Left cardiac atrium (tissue), 4 donors: ENCODE measurements at places on chromosomes 1 and 21. TPM values are rescaled to one million over a fixed set of nuclear protein-coding genes. Genes with fewer than 3 reads are reported as not detected.

DNA sequence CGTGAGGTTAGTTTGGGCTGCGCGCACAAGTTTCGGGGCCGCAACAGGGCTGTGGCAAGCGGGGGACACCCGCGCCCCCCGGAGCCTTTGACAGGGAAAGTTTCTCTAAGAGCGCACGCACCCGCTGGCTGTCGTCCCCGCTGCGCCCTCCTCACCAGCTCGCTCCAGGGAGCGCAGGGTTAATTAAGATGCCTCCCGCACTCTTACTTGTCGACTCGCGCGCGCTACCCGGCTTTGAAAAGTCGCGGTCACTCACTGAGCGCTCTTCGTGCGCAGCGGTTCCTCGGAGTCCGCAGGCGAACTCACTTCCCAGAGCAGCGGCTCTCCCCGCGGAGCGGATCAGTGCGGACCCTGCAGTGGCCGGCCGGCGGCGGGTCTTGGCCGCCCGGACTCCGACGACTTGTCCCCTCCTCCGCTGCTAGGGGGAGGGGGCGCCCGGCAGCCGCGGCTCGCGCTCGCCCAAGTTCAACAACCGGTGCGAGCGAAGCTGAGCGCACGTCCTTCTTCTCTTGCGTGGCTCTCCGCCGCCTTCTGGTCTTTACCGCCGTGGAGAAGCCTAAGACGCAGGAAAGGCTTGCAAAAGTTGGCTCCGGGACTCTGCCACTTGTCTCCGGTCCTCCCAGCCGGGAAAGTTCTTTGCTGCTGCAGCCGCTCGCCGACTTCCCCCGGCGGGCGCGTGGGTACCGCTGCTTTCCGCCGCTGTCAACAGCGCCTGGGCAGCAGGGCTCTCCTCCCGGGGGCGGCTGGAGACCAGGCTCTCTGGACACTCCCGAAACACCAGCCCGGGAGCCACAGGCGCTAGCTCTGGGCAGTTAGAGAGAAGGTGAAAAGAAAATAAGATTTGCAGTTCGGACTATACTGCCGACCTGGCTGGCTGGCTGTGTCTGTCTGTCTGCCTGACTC is 506 bp downstream of the JUN start:
- DNase-seq = peak; percentile 65

DNA sequence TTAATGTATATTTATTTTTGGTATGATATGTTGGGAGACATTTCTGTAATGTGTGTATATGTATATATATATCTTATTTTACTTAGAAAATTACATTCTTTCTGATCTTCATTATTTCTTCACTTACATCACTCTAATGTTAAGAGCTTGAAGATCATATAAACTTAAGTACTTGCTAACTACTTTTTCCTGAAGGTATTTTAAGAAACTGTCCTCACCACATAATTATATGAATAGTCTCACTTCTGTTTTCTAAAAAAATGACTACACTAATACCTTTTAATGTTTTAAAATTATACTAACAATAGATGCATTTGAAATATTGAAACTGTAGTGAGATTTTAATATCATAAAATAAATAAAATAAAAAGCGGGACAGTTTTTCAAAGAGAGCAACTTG is 377.1 kb downstream of the LRRIQ3 start:
- DNase-seq = no peak

- DNase-seq = no peak
These were observed 141.8 kb downstream of the NEK7 start for GRCh38 chr1:198298640-198299039.

GRCh38 chr1:17167041-17167785 is 37.7 kb upstream of the PADI1 start:
- DNase-seq = no peak

DNA sequence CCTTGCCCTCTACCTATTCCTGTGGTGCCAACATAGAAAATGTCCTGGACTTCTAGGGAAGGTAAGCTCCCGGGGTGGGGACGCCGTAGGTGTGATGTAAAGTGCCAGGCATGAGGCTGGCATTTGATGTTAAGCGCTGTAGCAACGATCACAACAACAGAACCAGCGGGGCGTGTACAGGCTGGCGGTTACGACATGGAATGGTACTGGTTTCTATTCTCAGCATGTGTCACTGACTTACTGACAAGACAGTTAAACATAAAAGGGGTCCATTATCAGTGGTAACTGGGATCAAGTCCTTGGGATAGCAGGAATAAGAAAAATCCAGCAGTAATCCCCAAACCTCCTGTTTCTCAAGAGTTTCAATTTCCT is 58.9 kb downstream of the TGFBR3 start:
- peak; percentile 67 for DNase-seq

DNA sequence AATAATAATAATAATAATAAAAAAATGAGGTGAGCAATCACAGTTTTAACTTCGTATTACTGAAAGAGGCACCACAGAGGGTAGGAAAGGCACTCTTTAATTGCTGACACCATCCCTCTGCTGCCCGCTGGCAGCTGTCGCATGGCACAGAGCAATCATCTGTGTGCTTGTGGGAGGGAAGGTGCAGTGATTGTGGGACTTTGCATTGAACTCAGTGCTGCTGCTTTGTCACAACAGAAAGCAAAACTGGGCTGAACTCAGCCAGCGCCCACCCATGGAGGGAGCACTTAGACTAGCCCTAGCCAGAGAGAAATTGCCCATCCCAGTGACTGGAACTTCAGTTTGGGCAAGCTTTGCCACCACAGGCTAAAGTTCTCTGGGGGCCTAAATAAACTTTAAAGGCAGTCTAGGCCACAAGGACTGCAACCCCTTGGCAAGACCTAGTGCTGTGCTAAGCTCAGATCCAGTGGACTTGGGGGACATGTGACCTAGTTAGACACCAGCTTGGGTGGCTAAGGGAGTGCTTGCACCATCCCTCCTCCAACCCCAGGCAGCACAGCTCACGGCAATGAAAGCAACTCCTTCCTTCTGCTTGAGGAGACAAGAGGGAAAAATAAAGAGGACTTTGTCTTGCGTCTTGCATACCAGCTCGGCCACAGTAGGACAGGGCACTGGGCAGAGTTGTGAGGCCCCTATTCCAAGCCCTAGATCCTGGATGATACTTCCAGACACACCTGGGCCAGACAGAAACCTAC is 59.3 kb downstream of the WDR4 start:
- DNase-seq = no peak

- no peak for DNase-seq
These were observed 49.0 kb upstream of the CLIC4 start for GRCh38 chr1:24696041-24696755.

DNA sequence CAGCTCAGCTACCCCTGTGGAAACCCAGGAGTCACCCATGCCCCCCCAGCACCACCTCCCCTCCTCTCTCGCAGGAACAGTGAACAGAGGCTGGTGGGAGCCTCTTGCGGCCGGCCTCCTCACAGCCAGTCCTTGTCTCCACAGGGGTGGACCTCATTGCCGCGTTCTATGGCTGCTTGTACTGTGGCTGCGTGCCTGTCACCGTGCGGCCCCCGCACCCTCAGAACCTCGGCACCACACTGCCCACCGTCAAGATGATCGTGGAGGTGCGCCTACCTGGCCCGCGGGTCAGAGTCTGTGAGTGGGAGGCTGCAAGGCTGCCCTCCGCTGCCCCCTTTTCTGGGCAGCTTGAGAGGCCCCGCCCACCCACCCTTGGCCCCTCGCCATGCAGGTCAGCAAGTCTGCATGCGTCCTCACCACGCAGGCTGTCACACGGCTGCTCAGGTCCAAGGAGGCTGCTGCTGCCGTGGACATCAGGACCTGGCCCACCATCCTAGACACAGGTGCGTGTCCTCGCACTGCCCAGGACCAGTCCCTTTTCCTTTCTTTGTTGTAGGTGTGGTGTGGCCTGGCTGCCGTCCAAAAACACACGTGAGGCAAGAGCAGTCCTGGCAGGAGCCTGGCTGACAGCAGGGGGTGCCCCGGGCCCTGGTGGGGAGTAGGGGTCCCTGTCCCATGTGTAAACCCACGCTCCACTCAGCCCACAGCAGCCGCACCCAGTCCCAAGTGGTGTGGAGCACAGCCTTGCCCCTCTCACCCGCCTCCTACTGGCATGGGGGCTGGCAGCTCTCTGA is 50.3 kb downstream of the S100B start:
- DNase-seq = no peak

- DNase-seq = no peak
These were observed 55.5 kb downstream of the LDLRAD2 start for GRCh38 chr1:21867451-21867996.

GRCh38 chr1:31405578-31406245 is 7.3 kb upstream of the SERINC2 start:
- no peak for DNase-seq

DNA sequence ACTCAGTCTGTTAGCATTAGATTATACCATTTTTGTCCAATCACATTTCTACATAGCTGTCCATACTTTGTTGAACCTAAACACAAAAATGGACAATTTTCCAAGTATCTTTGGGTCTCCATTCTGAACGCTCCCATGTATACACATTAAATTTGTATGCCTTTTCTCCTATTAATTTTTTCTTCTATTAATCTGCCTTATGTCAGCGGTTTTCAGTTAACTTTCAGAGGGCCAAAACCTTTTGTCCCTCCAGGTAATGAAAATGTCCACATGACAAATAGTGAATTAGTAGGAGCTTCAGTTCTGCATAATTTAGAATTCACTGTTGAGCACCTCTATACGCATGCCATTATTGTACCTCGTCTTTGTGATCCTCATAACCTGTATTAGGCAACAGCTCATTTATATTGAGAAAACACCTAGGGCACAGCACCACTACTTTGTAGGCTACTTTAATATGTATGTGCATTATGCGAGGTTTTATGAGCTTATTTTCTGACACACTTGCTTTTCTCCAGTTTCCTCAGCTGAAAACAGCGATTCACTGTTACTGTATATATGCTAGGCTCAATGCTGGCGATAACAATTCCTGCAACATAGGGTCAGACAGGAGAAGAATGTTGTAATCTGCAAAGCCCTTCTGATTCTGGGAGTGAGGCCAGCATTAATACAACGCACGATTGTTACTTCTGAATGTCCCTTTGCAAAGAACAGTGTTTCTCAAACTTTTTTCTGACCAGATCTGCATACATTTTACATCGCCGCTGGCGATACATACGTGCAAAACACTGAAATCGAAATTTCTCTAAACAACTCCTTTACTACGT is 1.1 kb upstream of the ABCD3 start:
- peak; percentile 34 for DNase-seq

DNA sequence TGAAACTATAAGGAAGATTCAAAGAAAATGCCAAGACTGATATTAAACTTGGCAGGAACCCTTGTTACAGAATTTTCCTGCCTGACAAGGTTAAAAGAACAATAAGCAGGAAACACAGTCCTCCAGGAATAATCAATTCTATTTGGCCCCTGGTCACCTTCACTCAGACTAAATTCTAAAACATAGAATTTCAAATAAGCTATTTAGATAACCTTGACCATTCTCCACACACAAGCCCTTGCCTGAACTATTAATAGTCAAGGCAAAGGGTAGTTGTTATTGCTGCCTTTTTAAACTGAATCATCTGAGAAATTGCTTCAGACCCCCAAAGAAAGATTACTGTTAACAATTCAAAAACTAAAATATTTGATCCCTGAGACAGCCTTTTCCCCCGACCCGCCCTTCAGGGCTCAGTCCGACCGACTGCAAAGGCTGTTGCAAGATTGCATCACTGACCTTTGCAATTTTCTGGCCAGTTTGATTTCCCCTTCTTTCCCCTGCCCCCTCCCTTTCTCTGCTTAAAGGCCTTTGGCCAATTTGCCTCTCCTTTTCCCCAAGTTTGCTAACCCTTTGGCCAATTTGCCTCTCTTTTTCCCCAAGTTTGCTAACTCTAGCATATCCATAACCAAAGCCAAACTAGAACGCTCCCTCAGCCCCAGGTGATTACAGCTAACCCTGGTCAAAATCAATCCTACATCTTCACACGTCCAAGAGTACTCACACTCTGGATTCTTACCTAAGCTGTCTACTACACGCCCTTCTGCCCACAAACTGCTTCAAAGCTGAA is 1.4 kb upstream of the G0S2 start:
- DNase-seq = no peak

GRCh38 chr1:55816456-55817426 is 601.6 kb upstream of the USP24 start:
- no peak for DNase-seq

GRCh38 chr1:114702737-114703136 is 7.4 kb upstream of the AMPD1 start:
- no peak for DNase-seq

DNA sequence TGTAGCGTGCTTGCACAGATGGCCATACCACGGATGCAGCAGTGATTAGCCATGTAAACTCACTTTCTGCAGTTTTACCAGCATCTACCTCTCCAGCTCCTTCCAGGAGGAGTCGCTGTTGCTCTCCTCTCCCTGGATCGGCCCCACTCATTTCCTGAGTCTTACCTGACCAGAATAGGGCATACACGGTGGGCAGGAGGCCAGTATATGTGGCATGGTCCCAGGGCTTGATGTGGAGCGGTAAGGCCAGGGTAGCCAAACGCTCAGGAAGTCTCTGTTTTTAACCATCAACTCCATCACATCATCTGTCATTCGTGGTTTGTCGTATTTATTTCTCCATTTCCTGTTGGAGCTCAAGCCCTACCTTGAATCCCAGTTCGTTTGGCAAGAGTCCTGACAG is 163.4 kb upstream of the USP24 start:
- DNase-seq = no peak

GRCh38 chr1:25033828-25034705 is 104.0 kb upstream of the RUNX3 start:
- peak; percentile 41 for DNase-seq

DNA sequence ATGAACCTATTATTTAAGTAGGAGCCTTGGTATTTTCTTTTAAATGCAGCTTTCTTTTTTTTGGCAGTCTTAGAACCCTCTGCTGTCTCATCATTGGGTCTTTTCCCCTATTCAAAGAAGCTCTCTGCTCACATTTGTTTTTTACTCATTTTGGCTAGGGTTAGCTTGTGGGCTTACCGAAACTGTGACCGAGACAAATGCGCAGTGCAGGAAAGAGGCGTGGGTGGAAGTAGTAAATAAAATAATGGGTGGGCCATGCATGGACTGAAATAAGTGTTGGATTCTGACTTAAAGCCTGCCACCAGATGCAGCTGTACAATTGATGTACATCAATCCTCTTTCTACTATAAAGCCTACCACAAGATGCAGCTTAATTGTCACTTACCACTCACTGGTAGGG is 14.7 kb downstream of the XPR1 start:
- DNase-seq = no peak

GRCh38 chr1:206114692-206115640 is 2.2 kb downstream of the AVPR1B start:
- no peak for DNase-seq

DNA sequence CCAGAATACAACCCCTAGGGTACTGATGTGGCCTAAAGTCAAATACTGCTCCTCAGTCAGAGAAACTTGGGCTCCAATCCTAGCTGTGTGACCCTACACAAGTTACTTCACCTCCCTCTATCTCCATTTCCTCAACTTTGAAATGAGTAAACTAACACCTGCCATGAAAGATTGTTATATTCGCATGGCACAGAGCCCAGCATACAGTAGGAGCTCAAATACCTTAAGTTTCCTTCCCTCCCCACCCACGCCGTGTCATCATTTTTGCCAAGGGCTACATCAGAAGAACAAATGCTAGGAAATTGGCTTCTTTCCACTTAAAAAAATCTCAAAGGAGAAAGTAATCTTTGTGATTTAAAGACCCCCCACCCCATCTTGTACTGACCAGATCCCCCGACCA is 22.2 kb upstream of the ZNF362 start:
- DNase-seq = no peak

The ZBTB8A gene
- total RNA-seq = 4.7 TPM

The GLIS1 gene
- 0.44 TPM for total RNA-seq

The LRRN2 gene
- total RNA-seq = 3.3 TPM

The TMEM167B gene
- total RNA-seq = 34.3 TPM

The ADCY10 gene
- total RNA-seq = 0.06 TPM

The AMY1C gene
- not detected for total RNA-seq

The DNM3 gene
- 1.1 TPM for total RNA-seq
